ENCODE measurements at places on chromosomes 2 and 18.

GRCh38 chr18:31776093-31776492 is 15.4 kb upstream of the SLC25A52 start:
- no peak for DNase-seq

DNA sequence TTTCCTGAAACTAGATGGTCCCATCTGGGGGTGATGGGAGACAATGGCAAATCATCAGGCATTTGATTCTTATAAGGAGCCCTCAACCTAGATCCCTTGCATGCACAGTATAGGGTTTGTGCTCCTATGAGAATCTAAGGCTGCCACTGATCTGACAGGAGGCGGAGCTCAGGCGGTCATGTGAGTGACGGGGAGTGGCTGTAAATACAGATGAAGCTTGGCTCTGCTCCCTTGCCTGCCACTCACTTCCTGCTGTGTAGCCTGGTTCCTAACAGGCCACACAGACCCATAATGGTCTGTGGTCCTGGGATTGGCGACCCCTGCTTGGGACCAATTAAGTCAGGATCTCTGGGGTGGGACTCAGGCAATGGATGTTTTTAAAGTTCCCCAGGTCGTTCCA is 293.4 kb downstream of the ZNF521 start:
- DNase-seq = no peak

GRCh38 chr2:105403783-105404698 is 5.2 kb upstream of the FHL2 start:
- no peak for DNase-seq

- DNase-seq = no peak
Observed at GRCh38 chr2:196249860-196250259, 78.5 kb upstream of the STK17B start.

- no peak for DNase-seq
Observed at GRCh38 chr2:16553226-16553625, 112.4 kb downstream of the CYRIA start.

DNA sequence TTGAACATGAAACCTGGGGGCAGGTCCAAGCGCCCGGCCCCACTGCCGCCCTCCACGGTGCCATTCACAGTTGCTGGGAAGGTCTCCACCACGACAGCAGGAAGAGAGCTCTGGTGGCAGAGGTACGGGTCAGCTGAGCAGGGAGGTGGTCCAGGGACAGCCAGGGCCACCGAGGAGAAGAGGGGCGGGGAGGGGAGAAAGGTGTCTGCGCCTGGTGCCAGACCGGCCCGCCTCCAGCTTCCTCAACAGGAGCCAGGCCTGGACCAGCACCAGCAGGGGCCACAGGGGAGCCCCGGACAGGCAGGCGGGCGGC is 56.2 kb downstream of the BIN1 start:
- no peak for DNase-seq

DNA sequence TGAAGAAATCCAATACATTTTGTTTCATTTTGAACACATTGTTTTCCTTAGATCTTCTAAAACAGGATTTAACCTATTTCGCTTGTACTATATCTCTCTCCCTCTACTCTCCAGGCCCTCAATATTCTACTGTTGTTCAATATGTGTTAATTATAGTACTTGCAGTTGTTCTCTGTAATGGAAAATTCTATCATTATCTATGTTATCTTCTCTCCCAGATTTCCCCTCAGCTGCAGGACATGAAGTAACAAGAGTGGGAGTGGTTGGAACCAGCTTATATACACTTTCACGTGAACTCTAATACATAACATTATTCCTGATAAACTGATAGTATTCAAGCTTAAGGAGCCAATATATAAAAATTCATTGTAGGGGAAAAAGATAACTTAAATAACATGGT is 7.0 kb upstream of the STRN start:
- no peak for DNase-seq

DNA sequence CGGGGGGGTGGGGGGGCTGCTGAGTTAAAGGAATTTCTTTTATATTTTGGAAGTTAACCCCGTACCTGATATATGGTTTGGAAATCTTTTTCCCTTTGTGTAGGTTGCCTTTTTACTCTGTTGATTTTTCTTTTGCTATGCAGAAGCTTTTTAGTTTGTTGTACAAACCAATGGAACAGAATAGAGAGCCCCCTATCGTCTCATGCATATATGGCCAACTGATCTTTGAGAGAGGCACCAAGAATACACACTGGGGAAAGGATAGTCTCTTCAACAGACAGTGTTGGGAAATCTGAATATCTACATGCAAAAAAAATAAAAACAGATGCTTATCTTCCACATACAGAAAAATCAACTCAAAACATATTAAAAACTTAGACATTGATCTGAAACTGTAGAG is 647.8 kb upstream of the KLHL29 start:
- DNase-seq = no peak

- DNase-seq = no peak
Observed at GRCh38 chr18:12449051-12449785, 41.5 kb downstream of the PRELID3A start.

DNA sequence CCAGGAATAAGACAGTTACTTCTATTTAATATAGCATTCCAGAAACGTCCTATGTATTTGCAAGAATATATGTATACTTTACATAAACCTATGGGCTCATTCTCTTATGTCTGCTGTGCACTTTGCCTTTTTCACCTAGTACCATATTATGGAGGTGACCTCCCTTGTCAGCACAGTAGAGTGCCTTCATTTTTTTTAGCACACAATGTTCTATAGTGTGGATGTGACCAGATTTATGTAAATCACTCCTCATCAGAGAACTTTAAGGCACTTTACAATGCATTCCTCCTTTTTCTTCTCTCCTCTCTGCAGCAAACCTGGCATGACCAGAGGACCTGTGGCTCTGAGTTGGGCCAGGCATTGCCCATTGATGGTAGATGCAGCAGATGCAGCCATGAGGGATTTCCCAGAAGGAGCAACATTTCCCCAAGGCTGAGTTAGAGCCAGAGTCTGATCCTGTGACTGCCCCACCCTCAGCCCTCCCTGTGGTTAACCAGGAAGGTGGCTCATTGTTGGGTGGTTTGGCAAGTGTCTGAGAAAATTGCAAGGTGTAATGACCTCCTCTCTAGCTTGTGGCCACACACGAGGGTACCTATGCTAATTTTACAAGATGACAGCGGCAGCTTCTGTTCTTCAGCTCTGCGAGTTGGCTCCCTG is 76.5 kb upstream of the DLX2 start:
- DNase-seq = no peak

- DNase-seq = no peak
Observed at GRCh38 chr2:136919682-136920081, 154.3 kb downstream of the THSD7B start.

GRCh38 chr2:188079196-188079595 is 212.5 kb upstream of the GULP1 start:
- DNase-seq = no peak

DNA sequence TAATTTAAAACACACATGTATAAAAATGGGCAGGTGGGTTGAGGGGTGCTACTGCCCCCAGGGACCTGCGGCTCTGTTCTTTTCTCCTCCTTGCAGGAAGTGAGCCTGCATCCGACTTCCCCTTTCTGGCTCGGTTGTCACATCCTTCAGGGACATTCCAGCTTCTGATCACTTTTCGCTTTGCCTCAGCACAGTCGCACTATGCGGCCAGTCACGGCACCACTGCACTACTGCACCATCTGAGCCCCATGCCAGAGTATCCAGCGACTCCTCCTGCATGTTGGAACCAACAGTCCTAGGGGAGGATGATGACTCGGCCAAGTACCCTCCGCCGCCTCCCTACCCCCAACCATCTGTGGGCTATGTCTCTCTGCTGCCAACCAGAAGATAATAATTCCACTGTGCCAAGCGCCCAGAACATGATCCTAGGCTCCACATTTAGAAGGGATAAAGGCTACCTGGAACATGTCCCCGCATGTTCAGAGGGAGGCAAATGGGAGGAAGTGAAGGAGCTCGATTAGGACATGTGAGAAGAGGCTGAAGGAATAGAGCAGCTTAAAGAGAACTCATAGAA is 17.6 kb downstream of the CDC42EP3 start:
- no peak for DNase-seq

GRCh38 chr2:195342061-195342460 is 315.0 kb upstream of the SLC39A10 start:
- DNase-seq = no peak

GRCh38 chr2:173553593-173553992 is 198.9 kb downstream of the CDCA7 start:
- no peak for DNase-seq

DNA sequence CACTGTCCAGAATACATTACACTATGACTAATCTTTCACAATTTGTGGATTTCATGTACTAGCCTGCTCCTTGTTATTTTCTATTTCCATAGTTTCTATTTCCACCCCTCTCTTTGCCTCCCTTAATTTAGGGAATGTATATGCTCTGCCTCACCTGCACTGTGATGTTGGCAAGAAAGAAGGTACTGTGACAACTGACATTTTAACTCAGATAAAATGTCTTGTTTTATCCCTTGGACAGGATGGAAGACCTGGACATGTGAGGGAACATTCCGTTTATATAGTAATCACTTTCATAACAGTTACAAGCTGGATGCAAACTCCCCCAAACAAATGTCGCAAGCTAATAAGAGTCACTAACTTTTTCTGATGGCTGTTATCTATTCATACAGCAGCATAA is 21.5 kb upstream of the DSG3 start:
- no peak for DNase-seq

GRCh38 chr2:46134531-46135227 is 162.5 kb upstream of the EPAS1 start:
- no peak for DNase-seq

DNA sequence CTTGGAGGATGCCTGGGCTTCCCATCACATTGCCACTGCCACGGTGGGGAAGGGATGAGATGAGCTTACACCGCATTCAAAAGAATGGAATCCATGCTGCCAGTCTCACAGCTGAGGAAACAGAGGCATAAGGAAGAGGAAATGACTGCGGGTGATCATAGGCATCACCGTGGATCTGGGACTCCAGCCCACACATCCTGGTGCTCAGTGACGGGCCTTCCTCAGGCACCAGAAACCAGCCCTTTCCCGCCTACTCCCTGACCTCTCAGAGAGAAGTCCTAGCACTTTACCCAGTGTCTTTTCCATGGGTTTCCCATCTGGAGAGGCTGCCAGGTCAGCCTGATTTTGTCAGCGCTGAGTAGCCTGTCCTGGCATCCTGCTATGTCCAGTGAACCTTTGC is 5.3 kb upstream of the PLB1 start:
- no peak for DNase-seq

GRCh38 chr2:118231759-118232158 is 143.5 kb downstream of the INSIG2 start:
- no peak for DNase-seq

- no peak for DNase-seq
Observed at GRCh38 chr2:233639860-233640259, 3.6 kb downstream of the UGT1A10 start.

DNA sequence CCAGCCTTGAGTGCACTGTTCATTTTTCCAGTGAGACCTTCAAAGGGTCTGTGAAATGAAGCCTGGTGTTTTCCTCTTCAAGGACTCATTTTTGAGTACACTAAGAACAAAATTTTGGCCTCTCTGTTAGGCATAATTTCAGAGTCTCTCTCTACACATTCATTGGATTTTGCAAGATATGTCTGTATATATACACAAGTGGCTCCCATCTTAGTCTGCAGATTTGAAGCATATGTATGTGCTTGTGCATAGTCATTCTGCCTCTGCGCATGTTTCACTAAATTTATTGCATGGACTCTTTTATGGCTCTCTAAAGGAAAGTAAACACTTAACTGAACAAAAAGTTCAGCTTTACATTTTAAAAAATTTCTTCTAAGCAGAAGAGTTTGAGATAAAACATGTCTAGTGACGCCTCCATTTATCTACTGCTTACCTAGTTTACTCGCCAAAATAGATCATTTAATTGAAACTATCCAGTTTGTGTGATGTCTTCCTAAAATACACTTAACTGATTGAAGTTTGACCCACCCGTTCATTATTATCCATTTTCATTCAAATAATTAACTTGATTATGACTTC is 145.9 kb downstream of the FMNL2 start:
- no peak for DNase-seq

DNA sequence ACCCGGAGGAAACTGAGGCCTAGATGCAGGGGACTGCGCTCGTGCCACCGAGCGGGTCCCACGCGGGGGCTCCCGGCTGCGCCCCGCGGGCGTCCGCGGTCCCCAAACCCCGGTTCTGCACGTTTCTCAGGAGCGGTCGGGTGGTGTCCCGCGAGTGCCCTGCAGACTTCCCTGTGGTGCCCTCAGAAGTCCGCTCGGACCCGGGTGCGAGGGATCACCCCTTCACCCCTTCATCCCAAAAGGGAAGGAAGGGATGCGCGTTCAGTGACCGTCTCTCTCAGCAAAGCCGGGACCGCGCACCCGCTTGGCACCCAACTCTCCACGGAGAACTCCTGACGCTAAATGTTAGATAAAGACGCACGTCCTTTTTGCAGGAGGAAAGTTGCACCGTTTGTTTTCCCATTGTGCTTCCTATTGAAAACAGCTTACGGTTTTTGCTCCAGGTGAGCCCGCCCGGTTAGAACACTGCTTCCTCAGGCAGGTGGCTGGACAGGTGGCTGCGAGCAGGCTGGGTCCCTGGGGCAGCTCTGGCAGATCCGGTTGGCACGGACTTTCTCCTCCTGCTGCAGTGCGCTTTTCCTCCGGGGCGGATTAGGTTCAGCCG is 779 bp downstream of the DGKD start:
- DNase-seq = peak; percentile 86

DNA sequence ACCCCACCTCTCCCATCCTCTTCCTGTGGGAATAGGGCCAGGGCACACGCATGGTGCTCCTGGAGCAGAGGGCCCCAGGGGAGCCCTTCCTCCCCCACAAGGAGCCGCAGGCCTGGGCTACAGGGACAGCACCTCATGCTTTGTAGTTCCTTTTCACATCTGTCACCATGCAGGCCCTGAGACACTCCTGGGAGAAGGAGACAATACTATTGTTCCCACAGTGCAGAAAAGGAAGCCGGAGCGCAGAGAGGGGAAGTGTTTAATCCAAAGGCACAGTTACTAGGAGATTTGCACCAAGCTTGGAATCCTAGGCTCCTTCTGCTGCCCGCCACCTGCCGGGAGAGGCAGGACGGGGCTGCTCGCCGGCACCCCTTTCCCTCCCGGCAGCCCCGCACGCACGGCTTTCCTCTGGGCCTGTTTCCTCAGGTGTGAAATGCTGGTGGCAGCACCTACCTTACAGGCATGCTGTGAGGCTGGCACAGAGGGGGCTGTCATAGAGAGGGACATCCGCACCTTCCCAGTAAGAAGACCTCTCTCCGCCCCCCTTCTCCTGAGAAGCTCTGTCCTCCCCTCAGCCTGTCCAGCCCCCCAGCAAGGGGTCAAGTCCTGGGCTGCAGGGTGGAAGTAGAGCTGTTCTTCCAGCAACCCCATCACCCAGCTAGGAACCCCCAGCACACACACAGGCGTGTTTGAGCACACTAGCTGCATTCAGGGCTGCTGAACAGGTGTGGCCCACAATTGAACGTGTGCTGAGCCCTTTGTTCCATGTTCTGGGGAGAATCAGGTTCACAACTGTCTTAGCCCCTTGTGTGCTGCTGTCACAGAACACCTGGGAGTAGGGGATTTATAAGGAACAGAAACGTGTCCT is 62.6 kb downstream of the SMAD7 start:
- peak; percentile 66 for DNase-seq

DNA sequence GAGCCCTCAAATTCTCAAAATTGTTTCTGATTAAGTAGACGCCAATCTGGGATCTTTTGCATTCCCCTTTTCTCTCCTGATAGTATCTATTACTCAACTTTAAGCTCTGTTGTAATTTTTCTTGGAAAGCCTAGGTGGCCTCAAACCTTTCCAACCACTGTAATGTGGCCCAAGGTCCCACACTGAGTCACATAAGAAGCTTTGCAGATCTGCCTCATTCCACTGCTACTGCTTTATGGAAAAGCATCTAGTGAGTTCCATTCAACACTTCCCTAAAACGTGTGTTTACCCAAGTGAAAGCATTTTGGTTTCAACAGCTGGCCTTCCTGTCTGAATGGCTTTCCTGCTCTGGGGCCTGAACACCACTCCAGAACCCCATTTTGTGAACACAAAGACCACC is 493.6 kb upstream of the SPHKAP start:
- no peak for DNase-seq
